ENCODE measurements at places on chromosomes 16 and 17.

DNA sequence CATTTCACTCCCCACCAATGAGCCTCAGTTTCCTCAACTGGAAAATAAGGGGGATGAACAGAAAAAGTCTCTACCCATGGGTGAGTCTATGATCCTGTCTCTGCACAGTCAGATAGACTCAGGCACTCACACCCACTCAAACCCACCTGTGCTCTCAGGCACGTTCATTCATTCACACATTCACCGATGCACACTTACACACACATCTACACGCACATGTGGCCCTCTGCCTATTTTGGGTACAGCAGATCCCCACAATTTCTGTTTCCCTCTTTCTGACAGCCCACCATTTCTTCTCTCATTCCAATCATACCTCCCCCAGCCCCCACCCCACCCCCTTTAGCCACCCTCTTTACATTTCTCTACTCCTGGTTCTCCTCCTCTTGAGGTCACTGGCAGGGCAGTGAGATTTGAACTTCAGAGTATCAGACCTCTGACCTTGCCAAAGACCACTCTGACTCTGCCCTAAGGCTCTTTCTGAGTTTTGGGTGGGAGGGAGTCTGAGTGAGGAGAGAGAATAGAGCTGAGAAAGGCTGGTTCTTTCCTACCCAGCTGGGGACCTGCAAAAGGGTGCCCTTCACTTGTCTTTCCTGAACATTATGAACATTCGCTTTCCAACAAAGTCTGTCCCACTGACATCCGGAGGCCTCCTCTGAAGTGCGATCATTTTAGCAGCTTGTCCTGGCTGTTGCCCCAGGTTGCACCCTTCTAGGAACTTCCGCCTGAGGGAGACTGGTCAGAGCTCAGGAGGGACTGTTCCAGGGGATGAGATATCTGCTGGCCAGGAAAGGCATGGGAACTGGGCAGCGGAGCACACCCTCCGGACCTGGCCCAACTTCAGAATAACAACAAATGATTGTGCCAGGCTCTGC lies 10.1 kb upstream of the COL1A1 start:
- DNase-seq = no peak

DNA sequence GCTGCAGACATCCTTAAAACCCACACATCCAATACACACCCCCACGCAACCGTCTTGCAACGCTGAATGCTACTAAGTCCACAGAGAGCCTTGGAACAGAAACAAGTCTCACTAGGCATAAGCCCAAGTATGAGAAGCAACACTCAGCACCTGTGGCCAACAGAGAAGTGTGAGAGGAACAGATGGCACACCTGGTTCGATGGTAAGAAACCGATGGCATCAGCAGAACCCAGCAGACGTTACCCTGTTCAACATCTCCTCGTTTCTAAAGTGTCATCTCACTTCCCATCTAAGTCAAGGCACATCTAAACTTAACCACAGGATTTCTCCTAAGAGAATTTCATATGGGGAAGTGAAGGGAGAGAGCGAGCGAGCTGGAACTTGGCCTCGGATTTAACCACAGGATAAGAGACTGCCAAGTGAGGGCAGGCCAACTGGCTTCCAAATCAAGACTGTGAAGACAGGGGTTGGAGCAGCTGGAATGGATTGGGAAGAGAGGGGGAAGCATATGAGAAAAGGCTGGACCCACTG lies 41.0 kb downstream of the NXPH3 start:
- DNase-seq = no peak

GRCh38 chr16:49587511-49587910 lies 213.9 kb downstream of the C16orf78 start:
- no peak for DNase-seq

DNA sequence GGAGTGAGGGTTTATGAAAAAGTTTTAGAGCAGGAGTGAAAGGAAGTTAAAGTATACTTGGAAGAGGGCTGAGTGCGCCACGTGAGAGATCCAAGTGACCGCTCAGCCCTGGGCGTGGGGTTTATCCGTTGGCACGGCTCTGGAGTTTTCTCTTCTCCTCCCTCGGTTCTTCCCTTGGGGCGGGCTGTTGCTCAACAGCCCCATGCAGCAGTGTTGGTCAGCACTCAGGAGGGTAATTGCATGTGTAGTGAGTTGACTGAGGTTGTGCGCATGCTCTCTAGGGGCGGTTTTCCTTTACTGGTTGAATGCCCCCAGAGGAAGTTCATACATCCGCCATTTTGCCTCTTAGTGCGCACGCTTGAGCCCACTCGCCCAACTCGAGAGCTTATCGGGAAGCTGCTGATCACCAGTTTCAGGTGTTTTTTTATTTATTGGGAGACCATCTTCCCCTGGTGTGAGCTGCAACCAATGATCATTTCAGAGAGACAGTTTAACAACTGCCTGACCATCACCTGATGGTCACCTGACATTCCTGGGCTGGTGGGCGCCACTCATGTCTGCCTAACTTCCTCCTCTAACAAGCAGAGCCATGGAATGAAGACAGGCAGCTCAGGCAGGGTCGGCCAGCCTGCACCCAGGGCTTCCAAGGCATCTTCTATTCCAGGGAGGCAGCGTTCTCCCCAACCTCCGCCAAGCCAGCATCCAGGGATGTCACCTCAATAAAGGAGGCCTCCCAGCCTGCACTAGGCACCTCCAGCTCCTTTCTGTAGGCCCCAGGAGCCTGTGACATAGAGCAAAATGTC lies 41.3 kb upstream of the DNAH17 start:
- DNase-seq = no peak

DNA sequence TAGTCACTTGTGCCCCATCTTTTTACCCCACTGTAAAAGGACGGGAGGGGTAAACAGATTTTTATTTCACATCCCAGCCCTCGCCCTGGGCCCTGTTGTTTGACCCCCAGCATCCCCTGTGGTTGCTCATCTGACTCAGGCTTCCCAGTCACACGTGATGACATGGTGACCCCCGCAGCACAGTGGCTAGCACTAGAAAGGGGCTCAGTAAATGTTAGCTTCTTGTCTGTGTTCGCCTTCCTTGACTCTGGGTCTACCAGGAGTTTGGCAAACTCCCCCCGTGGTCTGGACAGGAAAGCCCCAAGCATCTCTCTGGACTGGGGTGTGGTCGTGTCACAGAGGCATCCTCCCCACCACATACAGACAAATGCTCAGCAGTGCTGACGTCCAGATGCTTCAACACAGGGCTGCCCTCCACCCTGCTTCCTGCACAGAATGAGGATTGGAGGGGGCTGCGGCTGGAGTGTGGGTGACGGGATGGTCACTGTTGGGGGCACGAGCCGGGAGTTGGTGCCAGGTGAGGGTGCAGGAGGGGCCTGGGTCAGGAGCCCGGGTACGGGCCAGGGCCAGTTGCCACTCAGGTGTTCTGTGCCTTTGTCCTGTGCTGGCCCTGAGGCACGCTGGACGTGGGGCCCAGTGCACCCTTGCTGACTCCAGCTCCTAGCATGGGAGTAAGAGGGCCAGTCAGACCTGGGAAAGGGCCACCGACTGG lies 69.1 kb downstream of the METRNL start:
- DNase-seq = no peak

DNA sequence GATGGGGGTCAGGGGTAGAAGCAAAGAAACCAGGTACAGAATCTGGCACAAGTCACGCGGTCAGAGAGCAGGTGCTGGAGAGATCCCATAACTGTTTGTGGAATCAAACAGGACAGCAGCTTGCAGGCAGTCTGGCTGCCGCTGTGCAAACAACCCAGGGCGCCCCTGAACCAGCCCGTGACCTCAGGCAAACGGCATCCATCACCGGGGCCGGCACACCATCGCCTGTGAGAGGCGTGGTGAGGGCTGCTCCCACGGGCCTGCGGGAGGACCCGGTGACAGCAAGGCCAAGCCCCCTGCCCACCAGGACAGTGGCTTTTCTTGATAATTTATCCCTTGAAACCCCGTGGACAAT lies 47.9 kb downstream of the CBFA2T3 start:
- no peak for DNase-seq

- no peak for DNase-seq
These were observed 11.3 kb downstream of the RIPOR1 start for GRCh38 chr16:67539691-67540635.

- DNase-seq = no peak
These were observed at the start of gene GRIN2A for GRCh38 chr16:10182222-10183053. Gene GRIN2A, minus strand, starts transcription at chr16:10182428. Its CDS starts 2,017 bp downstream, at chr16:10180411.

GRCh38 chr17:79981090-79981489 lies 54.6 kb downstream of the TBC1D16 start:
- DNase-seq = no peak

DNA sequence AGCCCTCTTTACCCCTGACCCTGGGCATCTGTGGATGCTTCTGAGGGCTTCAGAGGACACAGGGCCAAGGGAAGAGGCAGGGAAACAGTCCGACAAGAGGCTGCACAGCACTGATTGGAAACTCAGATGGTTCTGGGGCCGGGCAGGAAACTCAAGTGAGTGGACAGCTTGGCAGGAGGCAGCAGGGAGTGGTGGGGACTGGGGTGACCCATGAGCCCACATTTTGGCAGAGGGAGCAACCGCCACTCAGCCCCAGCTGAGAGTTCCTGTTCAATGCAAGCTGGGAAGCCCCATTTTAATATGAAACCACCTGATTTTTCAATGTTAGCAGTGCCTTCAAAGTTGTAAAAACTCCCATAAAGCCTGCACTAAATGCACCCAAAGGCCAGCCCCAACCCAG lies 1.5 kb upstream of the VASN start:
- no peak for DNase-seq

DNA sequence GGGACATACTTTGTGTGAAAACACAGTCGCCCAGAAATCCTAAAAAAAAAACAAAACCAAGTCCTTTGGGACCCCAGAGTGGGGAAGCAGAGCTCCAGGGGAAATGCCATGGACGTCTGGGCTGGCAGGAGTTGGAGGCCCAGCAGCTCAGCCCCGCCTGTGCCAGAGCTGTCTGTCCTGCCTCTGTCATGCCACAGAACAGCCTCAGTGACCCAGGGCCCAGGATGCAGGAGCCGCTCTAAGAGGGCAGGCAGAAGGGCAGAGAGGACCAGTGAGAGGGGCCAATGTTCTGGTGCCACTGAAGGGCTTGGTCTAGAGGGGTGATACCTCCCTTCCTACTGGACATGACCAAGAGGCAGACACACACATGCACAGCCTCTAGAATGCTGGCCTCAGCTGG lies 166.2 kb downstream of the C16orf78 start:
- no peak for DNase-seq

DNA sequence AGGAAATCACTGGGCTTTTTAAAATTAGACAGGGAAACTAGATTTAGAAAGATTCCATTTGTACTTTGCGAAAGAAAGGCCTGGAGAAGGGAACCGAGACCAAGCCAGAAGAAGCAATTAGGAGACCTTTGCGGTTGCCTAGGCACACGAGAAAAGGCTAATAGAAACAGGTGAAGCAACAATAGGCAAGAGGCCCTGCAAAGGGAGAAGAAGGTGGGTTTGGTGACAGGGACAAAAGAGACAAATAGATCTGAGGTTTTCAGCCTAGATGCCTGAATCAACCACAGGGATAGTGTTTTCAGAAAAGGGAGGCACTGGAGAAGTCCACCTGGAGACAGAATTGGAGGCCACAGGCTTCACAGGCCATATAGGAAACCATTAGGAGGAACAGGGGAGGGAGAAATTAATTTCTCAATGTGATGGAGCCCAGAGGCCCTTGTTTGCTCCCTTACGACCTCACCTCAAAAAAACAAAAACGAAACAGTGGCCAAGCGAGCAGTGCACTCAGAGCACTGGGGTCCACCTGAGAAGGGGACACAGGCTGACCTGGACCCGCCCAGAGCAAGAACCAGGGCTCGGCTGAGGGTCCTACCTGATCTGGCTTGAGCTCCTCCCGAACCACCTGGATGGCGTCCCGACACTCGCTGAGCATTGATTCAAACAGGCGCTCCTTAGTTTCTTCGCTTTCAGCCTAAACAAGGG lies 22.3 kb downstream of the SRP68 start:
- DNase-seq = no peak

DNA sequence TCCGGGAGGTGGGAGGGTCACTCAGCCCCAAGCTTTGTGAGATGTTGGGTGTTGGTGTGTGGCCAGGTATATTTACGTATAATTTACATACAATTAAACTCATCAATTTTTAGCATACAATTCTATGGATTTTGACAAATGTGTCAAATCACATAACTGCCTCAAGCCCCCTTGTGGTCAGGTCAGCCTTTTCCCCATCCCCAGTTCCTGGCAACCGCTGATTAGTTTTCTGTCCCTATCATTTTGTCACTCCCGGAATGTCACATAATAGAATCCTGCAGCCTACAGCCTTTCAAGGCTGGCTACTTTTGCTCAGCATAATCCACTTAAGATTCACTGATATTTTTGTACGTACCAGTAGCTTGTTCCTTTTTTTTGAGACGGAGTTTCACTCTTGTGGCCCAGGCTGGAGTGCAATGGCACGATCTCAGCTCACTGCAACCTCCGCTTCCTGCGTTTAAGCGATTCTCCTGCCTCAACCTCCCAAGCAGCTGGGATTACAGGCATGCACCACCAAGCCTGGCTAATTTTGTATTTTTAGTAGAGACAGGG lies 19.3 kb upstream of the RAI1 start:
- no peak for DNase-seq

DNA sequence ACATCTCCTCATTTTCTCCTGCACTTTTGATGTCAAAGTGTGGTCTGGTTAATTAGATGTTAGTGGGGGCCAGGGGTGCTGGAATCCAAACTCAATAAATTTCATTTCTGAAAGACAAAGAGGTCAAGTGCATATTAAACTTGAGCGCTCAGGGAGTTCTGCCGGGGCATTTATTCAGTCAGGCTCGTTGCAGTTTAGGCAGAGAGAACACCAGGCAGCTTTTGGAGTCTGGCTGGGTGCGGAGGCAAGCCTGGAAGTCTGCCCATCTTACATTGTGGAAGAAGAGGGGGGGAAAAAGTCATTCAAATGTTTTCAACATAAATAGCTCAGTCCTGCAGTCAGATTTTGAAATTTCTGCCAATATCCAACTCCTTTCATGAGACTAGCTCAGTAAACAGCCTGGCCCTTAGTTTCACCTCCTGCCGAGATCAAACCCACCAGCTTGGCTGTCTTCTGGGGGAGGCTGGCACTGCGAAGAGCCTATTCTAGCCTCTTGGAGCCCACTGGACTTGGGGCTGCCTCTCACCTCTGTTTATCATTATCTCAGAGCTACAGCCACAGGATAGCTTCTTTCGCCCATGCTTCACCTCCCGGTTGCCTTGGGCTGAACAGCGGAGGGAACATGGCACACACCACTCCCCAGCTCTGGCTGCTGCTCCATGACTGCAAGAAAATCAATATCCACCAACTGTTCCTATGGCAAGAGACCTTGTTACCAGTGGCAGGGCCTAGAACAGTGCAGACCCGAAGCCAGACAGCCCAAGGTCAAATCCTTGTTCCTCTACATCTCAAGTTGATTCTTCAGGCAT lies 177.4 kb upstream of the CDH5 start:
- no peak for DNase-seq

DNA sequence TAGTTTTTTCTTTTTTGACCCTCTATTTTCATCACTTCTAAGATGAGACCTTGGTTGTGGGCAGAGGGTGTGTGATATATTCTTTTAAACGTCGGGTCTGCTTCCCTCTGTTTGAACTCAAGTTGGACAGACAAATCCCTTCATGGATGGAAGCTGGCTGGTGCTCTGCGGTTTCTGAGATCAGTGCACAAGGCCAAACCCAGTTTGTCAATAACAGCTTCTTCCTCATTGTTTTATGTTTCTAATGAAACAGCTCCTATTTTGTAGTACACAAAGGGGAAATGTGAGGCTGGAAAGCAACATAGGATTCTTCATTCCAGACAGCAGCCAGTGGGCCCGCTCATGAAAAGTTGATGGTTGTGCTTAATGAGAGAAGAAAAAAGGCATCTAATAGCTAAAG lies 159.6 kb downstream of the PRKCA start:
- no peak for DNase-seq

GRCh38 chr16:9381905-9382304 lies 290.5 kb downstream of the HAPSTR1 start:
- DNase-seq = no peak

Measured in stimulated activated CD4-positive, alpha-beta T cell treated with anti-CD3 and anti-CD28 coated beads, Interleukin-4, amount 100 ng/mL, for 4 hours (primary cell).